Small intestine (tissue), 16 donors: ENCODE measurements at places on chromosomes 16 and 17. TPM values are rescaled to one million over a fixed set of nuclear protein-coding genes. Genes with fewer than 3 reads are reported as not detected.

C1QTNF1 gene
- 0.67 TPM for polyA plus RNA-seq

FA2H gene
- polyA plus RNA-seq = 12.7 TPM

HSD17B2 gene
- 71.7 TPM for polyA plus RNA-seq

BCAS3 gene
- 4.7 TPM for polyA plus RNA-seq

JPH3 gene
- 0.22 TPM for polyA plus RNA-seq

RUNDC3A gene
- 6.4 TPM for polyA plus RNA-seq

KRTAP3-1 gene
- not detected for polyA plus RNA-seq
